ENCODE measurements at places on chromosomes 3 and 15.

- DNase-seq, result no peak
Measured at GRCh38 chr3:48709051-48709461, 8.0 kb downstream of the IP6K2 start.

- no peak for DNase-seq
Measured at GRCh38 chr3:1232276-1232675, 139.5 kb downstream of the CNTN6 start.

DNA sequence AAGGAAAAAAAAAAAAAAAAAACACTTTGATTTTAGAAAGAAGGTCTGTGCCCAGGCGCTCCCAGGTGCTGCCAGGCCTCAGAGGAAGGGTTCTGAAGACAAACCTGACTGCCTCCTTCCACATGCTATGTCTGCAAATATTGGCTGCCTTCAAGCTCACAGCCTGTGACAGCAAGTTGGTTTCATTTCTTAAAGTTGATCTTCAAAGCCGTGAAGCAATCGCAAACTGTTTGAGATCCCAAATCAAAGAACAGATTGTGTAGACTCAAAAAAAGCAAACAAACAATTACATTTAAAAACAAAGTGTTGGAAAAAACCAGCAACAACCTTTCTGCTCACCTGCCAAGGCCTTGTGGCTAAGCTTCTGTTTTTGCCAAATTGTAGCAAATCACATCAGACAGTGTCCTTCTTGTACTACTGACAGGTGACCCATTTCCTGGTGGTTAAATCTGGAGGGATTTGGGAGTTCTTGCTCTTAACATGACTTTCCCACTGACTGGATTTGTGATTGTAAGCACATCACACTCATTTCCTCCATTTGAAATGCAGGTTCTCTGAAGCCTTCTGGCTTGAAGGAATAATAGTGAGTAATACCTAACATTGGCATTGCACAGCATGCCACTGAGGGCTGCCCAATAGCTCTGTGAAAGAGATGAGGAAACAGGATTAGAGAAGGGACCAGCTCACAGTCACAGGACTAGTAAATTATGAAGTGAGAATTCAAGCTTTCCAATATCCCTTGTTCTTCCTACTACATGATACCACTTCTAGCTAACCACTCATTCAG, 502.4 kb downstream of the LPP start:
- DNase-seq, result no peak

DNA sequence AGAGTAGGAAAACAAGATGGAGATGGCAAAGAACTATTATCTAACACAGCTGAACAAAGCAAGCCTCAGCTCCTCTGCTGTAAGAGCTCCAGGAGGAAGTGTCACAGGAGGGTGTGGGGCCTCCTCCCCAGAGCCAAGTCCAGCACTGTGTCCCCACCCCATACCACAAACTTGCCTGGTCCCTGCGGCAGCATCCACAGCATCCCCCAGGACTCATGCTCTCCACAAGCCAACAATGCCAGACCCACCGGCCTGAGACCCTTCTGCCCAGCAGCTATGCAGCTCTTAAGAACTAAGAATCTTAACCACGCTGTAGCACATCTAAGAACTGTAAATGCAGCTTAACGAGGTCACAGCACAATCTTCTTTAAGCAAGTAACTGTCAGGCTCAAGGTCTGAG, 9.1 kb downstream of the RBM15B start:
- DNase-seq, result no peak

GRCh38 chr15:80564056-80564455, 131.1 kb upstream of the ABHD17C start:
- no peak for DNase-seq

- DNase-seq, result peak; percentile 15
Measured at GRCh38 chr15:48330855-48331795, at the start of gene DUT. Gene DUT, plus strand, starts transcription at chr15:48331429. Its CDS starts 87 bp downstream, at chr15:48331516.

GRCh38 chr15:90691982-90692773, 25.0 kb upstream of the BLM start:
- DNase-seq, result no peak

DNA sequence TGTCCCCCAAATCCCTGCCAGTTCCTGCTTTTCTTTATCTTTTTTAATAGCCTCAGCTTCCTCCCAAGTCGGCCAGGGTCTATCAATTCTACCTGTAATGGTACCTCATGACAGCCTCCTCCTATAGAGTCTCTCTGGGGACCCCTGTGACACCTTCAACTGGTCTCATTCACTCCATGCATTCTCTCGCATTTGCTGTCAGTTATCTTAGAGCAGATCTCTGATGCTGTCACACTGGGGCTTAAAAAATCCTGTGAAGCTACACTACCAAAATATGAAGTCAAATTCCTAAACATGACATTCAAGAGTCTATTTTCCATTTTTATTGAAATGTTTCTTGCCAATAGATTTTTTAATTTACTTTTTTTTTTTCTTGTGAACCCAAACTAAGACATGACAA, 5.5 kb downstream of the VPS39 start:
- DNase-seq, result no peak

DNA sequence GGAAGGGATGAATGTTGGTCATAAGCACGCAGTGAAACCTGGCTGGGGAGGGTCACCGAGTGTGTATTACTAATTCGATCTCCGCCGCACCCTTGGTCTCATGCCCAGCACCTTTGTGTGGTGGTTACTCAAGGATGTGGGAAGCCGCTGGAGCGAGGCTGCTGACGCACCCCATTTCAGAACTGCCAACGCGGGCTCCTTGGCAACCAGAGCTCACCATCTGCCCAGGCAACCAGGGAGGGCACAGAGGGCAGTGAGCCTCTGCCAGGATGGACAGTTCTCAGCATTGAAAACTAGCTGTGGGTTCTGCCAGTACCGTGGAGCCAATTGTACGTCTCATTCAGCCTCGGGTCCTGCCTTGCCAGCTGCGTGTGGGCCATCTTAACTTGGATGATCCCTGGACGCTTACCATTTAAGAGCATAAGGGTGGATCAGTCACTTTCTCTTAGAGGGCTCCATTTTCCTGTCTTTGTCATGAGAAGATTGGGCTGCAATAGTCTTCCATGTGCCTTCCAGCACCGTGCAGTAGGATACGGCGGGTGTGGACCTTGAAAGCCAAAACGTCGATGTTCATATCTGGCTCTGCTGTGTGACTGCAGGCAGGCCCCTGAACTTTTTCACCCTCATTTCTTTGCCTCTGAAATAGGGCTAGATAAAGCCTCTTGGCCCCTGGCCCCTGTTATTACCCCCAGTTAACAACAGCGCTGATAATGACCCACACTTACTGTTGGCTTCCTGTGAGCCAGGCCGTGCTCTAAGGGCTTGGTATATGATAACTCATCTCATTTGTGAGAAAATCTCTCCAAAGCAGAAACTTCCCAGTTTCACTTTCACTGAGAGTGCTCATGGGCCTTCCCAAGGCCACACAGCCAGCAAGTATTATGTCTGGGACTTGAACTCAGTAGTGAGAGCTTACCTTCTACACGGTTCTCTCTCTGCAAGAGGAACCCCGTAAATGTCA, 238.8 kb downstream of the OPA1 start:
- peak; percentile 31 for DNase-seq

GRCh38 chr3:168431491-168431890, 335.8 kb upstream of the GOLIM4 start:
- DNase-seq, result no peak

- DNase-seq, result no peak
Measured at GRCh38 chr15:86756688-86757087, 677.0 kb downstream of the AGBL1 start.
